Lower lobe of right lung (tissue), 2 donors: ENCODE measurements at places on chromosomes 2 and 18.

GRCh38 chr18:3046216-3046808 is 33.4 kb upstream of the LPIN2 start:
- no peak for DNase-seq

- no peak for DNase-seq
Observed at GRCh38 chr2:112138159-112139032, at the start of gene FBLN7. FBLN7 (plus strand) TSS chr2:112138385; CDS start chr2:112138656, 271 bp downstream.

- DNase-seq: no peak
Observed at GRCh38 chr2:162382278-162382677, 38.3 kb downstream of the GCA start.

DNA sequence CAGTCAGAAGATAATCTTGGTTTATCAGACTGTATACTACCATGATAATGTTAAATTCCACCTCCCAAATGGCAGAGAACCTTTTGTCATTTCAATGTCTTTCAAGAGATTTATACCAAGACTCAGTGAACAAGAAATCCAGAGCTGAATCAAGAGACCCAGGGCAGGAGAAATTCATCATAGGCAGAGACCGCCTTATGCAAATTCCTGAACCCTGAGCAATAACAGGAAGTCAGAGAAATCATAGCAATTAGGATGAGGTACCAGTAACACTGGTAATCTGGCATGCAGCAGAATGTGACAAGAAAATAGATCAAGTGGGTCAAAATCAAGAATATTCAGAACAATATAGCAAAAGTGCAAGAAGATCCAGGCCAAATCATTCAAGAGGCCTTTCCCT is 412.4 kb upstream of the LRATD1 start:
- no peak for DNase-seq

DNA sequence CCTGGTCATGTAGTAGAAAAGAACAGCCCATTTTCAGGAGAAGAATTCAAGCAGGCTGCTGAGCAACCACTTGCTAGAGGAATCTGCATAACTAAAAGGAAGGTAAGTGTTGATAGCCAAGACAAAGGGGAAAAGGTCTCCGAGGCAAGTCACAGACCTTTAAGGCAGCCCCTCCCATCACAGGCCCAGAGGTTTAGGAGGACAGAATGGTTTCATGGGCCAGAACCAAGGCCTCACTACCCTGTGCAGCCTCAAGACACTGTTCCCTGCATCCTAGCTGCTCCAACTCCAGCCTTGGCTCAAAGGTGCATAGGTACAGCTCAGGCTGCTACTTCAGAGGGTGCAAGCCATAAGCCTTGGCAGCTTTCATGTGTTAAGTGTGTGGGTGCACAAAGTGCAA is 238.6 kb upstream of the CYP26B1 start:
- DNase-seq: no peak

- no peak for DNase-seq
Observed at GRCh38 chr2:138500592-138501424, 762 bp upstream of the SPOPL start.

DNA sequence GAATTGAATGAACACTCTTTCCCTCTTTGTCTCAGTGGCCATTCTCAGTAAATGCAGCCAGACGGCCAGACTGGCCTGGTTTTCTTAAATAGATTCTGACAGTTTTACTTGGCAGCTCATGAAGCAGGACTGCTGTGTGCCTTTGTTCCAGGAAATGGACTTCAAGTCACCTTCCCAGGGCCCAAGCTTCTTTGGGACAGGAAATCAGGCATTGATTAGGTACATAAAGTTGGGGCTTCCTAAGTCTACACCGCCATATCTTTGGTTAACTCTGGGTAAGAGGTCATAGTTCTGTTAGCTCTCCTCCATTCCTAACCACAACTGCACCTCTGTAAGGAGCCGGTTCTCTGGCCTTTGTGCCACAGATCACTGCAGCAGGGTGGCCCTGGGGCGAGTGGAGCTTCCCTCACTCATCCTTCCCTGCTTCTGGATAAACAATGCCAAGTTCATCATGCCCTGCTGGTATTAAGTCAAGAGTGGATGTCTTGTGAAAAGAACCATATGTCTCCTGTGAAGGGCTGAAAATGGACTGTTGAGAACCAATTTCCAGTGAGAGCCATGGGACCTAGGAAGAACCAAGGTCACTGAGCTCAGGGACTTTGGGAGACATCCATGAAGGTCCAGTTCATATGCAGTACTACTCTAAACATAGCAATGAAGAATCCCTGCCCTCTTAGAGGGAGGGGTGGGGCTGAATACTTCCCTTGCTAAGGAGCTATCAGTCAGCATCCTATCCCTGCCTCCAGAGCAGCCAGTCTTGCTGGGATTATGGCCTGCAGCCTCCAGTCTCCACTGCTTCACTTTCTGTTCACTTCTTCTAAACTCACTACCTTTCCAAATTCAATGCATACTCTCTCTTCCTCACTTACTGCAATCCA is 122.6 kb upstream of the XPO1 start:
- DNase-seq: no peak

- DNase-seq: no peak
Observed at GRCh38 chr2:18349421-18349820, 211.0 kb downstream of the RDH14 start.

GRCh38 chr2:105454801-105455485 is 56.1 kb upstream of the FHL2 start:
- peak; percentile 50 for DNase-seq

GRCh38 chr2:221559991-221560390 is 12.1 kb downstream of the EPHA4 start:
- no peak for DNase-seq

- DNase-seq: no peak
Observed at GRCh38 chr18:10374636-10375293, 79.7 kb upstream of the APCDD1 start.

DNA sequence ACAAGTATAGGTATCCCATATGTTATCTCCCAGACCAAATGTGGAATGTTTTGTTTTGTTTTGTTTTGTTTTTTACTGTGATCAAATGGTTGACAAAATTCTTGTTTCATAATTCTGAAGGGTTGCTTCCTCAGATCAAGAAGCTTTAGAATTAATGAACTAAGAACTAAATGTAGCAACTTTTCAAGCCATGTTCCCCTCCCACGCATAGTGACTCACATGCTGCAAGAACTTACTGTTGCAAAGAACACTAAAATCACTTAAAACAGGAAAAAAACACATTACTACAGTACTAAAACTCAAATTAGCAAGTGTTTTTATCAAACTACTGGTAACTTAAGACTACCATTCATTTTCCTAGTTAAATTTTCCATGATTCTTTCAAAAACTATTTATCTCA is 30.6 kb downstream of the HNRNPLL start:
- DNase-seq: no peak

DNA sequence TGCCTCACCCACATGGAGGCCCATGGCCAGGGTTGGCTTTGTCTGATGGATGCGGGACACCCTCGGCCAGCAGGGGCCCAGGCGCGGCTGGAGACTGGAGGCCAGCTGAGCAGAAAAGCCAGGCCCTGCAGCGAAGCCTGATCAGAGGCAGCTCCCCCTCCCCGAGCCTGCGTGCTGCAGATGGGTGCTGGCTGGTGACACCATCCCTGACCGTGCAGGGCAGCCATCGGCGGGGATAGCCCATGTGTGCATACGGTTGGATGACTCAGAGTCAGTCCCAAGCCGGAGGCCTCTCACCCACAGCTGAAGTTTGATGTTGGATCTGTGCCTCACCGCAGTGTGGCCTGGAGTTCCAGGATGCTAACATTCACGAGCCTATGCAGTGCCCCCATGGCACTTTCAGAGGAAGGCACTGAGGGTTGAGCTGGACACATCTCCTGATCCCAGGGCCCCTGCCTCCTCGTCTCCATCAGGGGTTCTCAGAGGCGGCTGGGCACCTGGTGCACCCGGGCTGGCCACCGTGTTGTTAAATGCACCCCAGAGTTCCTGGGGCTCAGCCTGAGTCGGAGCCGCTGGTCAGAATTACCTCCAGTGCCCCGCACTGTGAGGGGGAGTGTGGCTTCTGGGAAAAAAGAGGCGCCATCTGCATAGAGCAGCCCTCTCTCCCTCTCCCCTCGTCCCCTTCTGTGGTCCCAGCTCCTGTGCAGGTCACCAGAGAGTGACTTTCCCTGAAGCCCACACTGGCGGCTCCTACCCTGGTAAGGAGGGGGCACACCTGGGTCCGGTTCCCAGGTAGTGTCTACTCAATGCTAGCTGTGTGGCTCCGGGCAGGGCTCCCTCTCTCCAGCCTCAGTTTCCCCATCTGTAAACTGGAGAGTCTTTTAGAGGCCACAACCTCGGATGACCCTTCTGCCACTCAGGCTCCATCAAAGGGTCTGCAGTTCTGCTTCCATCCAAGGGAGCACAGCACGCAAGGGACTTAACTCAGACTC is 19.4 kb upstream of the KIF1A start:
- DNase-seq: no peak

DNA sequence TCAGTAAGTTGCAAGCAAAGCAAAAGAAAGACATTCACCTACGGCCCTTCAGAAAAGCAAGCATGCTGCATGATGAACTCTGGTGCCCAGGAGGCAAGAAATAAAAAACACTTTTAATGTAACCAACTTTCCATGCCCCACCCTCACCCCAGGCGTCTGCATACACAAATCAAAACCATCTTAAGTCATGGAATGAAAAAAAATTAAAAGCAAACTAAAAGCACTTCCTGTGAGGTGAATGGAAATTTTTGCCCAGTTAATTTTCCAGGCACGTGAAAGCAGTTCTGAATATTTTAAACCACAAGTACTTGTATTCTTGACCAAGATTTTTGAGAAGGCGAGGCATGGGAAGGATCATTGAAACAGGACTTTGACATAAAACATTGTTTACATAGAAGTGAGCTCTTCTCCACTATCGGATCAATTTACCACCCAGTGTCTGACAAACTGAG is 2.5 kb upstream of the ICOS start:
- no peak for DNase-seq

- DNase-seq: no peak
Observed at GRCh38 chr2:18988631-18989232, 369.7 kb downstream of the OSR1 start.

- DNase-seq: no peak
Observed at GRCh38 chr2:634041-634440, 43.2 kb downstream of the TMEM18 start.

DNA sequence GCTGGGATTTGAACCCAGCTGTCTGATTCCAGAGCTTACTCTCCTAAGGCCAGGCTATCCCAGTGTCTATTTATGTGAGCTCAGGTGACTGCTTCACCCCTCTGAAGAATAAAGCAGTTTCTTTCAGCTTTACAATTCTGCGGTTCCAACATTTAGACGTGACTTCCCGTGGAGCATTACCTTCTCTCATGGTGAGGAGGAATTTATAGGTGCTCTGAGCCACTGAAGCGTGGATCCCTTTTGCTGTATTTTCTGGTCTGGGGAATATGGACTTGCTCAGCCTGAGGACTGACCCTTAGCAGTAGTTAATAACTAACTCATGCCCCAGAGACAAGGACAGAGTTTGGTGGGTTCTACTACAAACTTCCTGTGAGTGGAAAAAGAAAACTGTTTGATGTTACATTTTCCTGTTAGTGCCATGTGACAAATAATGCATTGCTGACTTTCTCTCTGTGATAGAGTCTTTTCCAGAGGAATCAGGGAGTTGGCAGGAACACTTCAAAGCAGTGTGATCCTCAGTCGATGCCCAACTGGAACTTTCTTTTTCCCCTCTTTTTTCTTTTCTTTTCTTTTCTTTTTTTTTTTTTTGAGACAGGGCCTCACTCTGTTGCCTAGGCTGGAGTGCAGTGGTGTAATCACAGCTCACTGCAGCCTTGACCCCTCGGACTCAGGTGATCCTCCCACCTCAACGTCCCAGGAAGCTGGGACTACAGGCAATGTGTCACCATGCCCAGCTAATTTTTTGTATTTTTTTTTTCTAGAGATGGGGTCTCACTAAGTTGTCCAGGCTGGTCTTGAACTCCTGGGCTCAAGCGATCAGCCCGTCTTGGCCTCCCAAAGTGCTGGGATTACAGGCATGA is 21.9 kb downstream of the CASP10 start:
- no peak for DNase-seq

DNA sequence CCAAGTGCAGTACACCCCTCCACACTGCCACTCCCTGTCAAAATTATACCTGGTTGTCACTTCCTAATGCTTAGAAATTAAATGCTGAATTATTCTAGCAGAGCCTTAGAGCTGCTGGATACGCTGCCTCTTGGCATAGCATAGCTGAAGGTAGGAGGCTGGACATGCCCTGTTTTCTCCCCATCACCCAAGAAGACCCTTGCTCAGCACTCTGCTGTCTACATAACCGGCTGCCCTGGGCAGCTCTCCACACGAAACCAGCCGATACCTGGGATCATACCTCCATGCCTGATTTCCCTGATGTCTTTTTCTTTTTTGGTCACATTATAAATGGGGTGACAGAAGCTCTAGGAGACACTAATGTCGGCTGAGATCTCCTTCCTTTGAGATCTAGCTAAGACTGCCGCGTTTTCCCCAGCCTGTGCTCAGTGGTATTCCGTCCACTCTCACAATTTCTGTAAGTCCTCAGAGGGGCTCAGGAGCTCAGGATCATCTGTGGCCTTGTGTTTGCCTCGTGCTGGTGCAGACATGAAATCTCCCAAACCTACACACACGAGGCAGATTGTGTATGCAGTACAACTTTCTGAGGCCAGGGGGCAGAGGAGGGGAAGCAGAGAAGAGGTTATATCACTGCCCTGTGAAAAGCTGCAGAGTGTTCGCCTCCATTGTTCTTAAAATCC is 13.5 kb upstream of the ZAP70 start:
- no peak for DNase-seq

GRCh38 chr2:207748993-207749392 is 20.7 kb downstream of the FZD5 start:
- DNase-seq: no peak

DNA sequence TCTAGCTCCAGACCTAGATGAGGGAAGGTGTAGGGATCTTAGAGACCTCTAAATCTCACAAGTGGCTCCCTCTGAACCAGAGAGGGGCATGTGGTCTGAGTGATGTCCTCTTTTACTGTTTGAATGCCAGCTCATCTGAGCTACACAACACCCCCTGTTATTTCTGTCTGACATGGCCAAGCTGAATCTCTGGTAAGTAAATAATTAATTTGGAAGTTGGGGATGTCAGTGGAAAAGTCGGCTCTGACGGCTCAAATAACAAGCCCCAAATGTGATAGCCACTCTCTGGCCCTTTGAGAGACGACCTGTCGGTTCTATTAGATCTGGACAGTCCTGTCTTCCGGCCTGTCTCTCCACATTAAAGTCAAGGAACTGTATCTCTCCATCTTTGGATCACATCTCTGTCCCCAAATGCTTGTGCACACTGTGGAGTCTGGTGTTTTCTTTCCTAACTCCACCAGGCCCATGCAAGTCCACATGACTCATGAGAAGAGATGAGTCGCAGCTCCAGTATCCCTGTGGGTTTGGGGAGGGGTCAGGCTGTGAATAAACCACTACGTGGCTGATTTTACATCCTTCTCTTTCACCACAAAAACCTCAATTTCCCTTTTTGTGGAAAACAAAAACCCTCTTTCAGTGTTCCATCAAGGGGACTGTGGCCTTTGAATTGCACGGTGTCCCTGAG is 52.5 kb downstream of the SETBP1 start:
- DNase-seq: no peak

DNA sequence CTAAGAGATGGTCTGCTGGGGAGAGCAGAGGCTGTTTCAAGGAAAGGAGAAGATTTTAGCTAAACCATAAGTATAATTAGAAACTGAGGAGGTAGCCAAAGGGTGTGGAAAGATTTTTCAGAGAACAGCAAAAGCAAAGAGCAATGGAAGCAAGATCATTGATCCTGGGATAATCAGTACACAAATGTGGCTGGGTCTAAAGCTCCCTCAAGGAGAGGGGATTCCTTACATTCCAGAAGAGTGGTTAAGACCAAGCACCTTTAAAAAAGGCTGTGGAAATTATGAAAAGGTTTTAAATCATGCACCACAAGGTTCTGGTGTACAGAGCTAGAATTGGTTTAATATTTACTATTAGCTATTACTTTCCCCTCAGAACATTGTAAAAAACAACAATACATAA is 246.0 kb upstream of the UBE2E3 start:
- DNase-seq: no peak
